ENCODE measurements at places on chromosomes 7 and 10.

GRCh38 chr7:37901236-37901827 is 15.3 kb downstream of the SFRP4 start:
- no peak for DNase-seq

DNA sequence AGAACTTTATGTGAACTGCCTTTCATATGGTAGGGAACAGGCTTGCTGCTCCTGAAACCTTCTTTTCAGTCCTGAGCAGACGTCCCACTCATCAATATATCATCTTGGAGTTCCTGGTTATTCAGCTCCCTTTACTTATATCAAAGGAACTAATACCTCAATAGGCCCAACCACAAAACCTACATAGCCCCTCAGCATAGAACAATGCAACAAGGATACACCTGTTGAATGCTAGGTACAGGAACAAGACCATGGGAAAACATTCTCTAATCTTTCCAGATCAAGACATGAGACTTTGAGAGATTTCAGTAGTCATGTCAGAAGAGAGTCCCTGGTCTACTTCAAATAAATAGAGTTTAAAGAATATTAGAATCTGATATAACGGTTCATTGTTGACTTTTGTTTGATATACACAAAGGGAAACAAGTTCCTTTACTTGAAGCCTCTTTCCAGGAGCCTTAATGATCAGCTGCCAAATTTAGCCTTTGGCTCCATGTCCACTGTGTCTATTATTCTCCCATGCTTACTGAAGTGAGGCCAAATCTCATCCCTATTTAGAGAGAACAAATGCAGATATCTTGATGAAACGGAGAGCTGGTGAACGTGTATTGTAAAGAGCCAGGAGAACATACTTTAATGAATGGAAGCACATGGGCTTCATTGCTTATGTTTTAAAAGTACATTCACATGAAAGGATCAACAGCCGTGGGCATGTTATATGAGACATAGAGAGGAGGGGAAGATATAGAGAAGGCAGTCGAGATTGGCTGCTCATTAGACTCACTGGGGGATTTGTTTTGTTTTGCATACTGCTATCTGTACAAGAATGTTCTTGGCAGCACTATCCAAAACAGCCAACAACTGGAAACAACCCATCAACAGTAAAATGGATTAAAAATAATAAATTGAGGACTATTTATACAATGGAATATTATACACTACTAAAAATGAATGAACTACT is 9.5 kb downstream of the RHOBTB1 start:
- DNase-seq = no peak

- DNase-seq = no peak
These were observed 40.8 kb upstream of the PFKFB3 start for GRCh38 chr10:6161921-6162320.

GRCh38 chr10:83166344-83166743 is 973.0 kb upstream of the GHITM start:
- no peak for DNase-seq

- DNase-seq = peak; percentile 78
These were observed 26.2 kb downstream of the ADK start for GRCh38 chr10:74177140-74177677.

- no peak for DNase-seq
These were observed 761.5 kb upstream of the C7orf33 start for GRCh38 chr7:147829016-147829415.

GRCh38 chr10:33653584-33654367 is 319.3 kb upstream of the NRP1 start:
- no peak for DNase-seq

- DNase-seq = no peak
These were observed 55.5 kb downstream of the CNTNAP2 start for GRCh38 chr7:146172112-146172511.

- no peak for DNase-seq
These were observed 188.0 kb downstream of the KCND2 start for GRCh38 chr7:120460949-120461348.

GRCh38 chr10:22321924-22322640 is 1.2 kb downstream of the BMI1 start:
- DNase-seq = peak; percentile 76

GRCh38 chr7:27186668-27187474 is 1.8 kb upstream of the HOXA11 start:
- DNase-seq = peak; percentile 7

DNA sequence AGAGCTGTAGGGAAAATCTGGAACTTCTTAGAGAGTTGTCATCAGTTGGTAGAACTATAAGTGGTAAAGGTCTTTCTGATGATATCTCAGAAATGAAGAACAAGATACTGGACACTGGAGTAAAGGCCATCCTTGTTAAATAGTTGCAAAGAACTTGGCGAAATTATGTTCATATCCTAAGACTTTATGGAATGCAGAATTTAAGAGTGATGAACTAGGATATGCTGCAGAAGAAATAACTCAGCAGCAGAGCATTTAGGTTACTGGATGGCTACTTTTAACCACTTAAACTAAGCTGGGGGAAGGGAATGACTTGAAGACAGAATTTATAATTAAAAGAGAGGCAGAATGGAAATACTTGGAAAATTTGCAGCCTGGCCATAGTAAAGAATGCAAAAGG is 23.7 kb downstream of the PTEN start:
- DNase-seq = no peak

GRCh38 chr7:54091322-54091721 is 450.9 kb upstream of the VSTM2A start:
- DNase-seq = no peak

DNA sequence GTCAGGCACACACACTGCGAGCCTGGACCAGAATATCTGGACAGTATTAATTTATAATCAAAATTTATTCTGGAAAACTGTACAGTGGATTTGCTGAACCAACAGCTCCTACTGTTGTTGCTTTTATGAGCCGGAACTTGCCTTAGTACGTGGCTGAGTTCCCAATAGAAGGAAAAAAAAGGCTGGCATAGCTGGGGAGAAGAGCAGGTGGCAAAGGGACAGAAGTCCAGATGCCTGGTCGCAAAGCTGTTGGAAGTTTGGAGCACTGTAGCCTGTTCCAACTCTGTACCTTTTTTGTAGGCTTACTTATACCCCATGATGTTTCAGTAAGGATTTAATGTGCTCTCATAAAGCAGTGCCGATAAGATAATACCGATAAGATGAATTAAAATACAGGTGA is 333.8 kb downstream of the ABCA13 start:
- no peak for DNase-seq

DNA sequence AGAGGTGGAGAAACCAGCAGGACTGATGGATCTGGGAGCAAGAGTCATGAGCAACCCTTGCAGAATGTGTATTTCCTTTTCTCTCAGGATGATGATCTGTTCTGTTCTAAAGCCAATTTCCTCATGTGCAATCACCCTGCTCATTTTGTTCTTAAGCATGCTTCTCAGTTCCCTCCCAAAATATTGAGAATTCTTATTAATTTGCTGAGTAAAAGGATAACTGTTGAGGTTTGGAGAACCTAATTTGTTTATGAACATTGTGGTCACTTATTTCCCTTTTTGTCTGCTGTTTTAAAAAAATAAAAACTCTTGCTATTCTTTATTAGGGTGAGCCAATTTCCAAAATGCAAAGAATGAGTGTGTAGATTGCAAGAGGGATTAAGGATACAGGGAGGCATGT is 106.8 kb downstream of the APBB1IP start:
- no peak for DNase-seq

DNA sequence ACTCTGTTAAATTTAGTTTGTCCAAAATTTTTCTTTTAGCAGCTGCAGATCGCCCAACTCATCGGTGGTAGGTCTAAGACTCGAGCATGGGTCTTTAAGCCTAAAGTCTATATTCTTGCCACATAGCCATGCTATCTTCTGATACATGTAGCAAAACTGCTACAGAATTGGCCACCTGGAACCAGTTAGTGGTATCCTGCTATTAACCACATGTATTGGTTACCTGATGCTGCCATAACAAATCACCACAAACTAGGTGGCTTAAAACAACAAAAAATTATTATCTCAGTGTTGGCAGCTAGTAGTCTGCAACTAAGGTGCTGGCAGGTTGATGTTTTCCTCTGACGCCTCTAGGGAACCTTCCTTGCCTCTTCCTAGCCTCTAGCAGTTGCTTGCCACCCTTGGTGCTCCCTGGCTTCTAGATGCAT is 96.7 kb upstream of the PIK3CG start:
- DNase-seq = no peak

DNA sequence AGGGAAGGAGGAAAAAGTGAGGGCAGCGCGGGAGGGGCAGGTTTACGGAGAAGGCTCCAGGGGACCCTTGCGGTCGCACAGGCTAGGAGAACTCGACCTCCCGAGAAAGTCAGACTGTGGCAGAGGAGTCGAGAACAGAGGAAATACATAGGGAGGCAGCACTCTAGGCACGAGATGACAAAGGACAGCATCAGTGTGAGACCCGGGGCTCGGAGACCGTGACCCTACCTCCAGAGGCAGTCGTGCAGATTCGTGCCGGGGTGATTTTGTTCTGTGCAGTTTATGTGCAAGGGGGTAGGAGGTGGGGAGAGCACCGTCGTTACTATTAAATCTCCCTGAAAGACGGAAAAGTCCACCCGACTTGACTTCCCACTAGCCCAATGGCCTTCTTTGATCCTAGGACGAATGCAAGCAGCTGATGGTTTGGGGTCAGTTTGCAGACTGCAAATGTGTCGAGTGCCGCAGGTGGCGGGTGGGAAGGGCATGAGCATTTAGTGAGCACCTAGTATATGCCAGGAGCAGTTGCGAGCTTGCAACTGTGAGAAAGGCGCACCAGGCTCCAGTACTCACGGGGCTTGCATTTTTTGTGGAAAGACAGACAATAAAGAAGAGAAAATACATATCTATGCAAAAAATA is 674 bp upstream of the OSBPL3 start:
- DNase-seq = no peak

GRCh38 chr7:138434597-138435019 is 25.5 kb upstream of the TRIM24 start:
- DNase-seq = no peak

DNA sequence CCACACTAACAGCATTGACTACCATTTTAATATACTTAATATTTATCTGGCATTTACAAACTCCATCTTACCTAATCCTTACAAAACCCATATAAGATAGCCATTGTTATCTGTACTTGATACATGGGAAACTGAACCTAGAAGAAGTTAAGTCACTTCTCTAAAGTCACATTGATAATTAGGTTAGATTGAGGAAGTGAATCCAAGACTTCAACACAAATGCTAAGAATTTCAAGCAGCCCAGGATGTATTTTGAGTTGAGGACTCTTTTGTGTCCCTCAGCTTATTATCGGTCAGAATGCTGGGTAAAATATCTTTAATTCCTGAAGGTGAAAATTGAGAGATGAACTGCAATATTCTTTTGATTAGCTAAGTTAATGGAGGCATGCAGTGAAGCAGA is 465.5 kb downstream of the PHTF2 start:
- DNase-seq = no peak

GRCh38 chr10:118811675-118812392 is 57.1 kb upstream of the CACUL1 start:
- DNase-seq = no peak

DNA sequence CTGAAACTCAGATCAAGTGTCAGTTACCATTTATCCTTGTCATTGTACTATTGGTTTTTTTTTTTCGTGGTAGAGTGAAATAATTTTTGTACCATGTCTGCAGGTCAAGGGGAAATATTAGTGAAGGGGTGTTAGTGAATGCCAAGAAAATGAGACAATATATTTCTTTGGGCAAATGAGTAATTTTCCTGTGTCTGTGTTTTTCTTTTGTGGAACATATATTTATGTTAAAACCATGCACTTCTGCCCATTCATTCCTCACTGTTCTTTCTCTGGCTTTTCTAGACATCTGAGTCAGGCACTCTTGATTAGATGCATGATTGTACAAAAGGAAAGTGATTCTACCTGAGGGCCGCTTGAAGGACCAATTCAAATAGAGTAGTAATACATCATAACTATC is 161.6 kb downstream of the BICC1 start:
- no peak for DNase-seq

- no peak for DNase-seq
These were observed 19.4 kb upstream of the CDC14C start for GRCh38 chr7:48904975-48905374.

DNA sequence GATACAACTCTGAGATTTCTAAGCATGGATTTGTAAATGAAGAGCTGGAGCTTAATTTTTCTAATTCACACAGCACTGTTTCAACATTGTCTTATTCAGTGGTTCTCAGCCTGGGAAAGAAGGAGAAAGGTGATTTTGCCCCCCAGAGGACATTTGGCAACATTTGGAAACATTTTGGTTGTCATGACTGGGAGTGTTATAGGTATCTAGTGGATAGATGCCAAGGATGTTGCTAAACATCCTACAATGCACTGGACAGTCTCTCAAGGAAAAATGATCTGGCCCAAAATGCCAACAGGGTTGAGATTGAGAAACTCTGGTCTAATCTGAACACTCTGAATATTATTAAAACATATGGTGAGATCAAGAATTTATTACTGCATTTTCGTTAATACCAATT is 3.8 kb upstream of the CAV2 start:
- DNase-seq = no peak

DNA sequence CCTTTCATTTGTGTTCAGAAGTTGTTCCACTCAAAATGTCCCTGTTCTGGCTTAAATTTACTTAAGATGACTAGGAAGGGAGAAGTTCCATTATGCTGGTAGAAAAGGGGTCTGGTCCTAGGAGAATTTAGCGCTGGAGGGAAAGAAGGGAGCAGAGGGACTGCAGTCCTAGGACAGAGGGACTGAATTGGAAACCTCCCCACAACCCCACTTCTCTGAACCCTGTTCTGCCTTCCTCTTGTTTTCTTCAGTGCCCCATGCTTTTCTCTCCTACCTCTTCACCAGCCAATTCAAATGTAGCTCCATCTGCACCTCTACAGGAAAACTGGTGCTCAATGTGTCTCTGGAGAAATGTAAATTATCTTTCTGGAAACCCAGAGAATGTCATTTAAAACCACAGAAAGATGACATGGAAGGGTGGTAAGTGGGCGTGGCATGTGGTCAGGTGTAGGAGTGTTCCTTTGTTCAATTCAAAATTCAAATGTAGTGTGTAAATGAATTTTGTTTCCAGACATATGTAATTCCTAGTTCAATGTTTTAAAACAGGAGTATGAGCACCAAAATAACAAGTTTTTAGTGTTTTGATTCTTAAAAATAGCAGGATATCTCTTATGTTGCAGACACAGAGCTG is 24.0 kb upstream of the RHOBTB1 start:
- DNase-seq = no peak

DNA sequence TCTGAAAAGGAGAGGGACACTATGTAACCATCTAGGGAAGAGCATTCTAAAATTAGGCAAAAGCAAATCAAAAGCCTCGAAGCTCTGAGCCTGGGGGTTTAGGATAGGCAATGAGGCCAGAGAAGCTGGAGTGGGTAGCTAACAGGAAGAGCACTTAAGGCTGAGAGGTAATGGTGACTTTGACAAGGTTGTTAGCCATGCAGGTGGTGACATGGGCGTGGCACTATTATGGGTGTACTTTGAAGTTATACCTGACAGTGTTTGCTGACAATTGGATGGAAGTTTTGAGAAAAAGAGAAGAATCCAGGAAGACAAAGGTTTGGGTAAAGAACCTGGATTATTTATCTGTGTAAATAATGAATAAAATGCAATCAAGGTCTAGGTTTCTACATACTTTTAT is 383.0 kb upstream of the SEMA3C start:
- DNase-seq = no peak
